Naive thymus-derived CD8-positive, alpha-beta T cell (primary cell): ENCODE measurements at places on chromosomes 7 and 10.

DNA sequence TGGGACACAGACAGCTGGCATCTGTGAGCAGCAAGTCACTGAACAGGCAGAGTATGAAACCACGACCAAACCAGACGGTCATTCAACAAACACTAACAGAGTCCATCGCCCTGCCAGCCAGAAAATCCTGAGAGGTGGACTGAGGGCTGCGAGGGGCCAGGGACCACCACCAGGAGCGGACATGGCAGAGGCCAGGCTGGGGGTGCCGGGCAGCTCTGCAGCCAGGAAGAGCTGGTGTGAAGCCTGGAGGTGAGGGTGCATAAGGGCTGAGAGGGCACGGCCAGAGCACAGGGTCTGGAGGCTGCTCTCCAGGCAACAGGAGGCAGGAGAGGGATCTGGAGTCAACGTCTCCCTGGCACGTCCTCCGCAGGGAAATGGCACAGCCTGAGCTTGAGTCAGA lies 15.5 kb downstream of the MAD1L1 start:
- no peak for DNase-seq

GRCh38 chr7:32892521-32893206 lies 1.1 kb upstream of the KBTBD2 start:
- DNase-seq, result peak; percentile 71

DNA sequence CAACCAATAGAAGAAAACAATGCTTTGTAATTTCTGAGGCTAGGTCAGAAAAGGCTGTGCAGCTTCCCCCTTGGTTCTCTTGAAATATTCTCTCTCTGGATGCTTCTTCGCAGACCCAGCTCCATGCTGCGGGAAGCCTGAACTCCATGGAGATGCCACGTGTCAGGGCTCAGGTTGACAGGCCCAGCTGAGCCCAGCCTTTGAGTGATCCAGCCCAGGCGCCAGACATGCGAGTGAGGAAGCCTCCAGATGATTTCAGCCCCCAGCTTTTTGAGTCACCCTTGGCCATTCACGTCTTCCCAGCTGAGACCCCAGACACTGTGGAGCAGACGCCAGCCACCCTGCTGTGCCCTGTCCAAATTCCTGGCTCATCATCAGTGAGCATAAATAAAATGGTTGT lies 378.4 kb upstream of the NRP1 start:
- no peak for DNase-seq

DNA sequence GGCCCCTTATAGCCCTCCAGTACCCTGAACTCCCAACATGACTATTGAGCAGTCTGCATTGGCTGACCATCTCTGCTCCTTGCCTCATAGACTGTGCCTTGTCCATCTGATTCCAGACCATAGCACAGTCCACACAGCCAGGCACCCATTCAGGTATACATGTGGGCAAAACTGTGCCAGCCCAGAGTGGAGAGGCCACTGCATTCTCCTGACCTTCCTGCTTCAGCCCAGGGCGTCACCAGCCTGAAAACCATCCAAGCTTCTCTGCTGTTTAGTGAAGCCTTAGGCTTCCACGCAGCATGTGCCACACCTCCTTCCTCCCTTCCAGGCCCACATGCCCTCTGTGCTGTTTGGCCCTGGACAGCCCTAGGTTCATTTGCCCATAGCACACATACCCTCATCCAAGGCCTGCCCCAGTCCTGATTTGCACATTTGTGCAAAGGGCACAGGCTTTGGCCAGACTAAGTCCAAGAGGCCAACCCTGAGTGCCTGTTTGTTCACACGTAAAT lies 10.5 kb downstream of the DDX56 start:
- no peak for DNase-seq

- no peak for DNase-seq
Observed at GRCh38 chr7:66751945-66752344, 11.4 kb downstream of the RABGEF1 start.

- DNase-seq, result no peak
Observed at GRCh38 chr7:34758111-34758601, 100.1 kb downstream of the NPSR1 start.
